ENCODE measurements at places on chromosomes 16 and 17. TPM values are rescaled to one million over a fixed set of nuclear protein-coding genes. Genes with fewer than 3 reads are reported as not detected.

GRCh38 chr17:28612936-28613872 is 781 bp downstream of the RSKR start:
- peak; percentile 36 for DNase-seq

Gene KRT9
- total RNA-seq: not detected

Gene PRSS36
- total RNA-seq: not detected

Gene SLC38A8
- total RNA-seq: not detected

DNA sequence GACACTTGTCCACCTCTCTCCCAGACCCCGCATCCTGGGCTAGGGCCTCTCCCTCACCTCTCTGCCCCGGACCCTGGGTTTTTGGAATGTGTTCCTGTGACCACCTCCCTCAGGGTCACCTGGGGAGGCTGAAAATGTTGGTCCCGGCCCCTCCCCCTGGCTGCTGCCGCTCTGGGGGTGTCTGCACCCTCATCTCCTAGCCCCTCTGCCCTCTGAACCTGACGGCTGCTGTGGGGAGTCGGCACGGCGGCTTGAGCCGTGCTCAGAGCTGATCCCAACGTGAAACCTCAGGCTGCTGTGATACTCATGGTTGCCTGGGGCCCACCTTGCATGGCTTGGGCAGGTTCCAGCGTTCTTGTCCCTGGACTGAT is 42.8 kb downstream of the ADCY7 start:
- no peak for DNase-seq

DNA sequence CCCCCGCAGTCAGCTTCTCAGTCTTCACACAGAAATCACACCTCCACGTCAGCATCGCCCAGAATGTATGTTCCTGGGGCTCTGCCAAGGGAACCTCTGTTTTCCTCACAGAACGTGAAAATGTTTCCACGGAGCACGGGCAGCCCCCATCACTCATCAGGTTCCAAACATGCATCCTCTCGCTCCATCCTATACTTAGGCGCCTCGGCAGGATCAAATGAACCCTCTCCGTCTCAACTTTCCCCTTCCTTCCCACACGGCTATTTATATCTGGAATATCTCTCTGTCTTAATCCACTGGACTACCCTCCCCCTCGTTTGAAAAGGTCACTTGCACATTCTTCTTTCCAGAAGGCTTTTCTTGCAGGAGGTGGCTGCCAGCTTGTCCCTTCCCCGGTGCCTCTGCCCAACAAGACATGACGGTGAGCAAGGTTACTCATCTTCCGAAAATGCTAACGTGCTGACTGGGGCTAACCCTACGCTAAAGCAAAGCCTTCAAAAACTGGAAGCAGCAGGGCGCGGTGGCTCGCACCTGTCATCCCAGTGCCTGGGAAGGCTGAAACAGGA is 21.6 kb downstream of the NXN start:
- DNase-seq: no peak

Gene SLC52A1
- 0.12 TPM for total RNA-seq

Gene C16orf92
- total RNA-seq: not detected

- no peak for DNase-seq
Observed at GRCh38 chr16:73163238-73163815, 115.4 kb upstream of the ZFHX3 start.

DNA sequence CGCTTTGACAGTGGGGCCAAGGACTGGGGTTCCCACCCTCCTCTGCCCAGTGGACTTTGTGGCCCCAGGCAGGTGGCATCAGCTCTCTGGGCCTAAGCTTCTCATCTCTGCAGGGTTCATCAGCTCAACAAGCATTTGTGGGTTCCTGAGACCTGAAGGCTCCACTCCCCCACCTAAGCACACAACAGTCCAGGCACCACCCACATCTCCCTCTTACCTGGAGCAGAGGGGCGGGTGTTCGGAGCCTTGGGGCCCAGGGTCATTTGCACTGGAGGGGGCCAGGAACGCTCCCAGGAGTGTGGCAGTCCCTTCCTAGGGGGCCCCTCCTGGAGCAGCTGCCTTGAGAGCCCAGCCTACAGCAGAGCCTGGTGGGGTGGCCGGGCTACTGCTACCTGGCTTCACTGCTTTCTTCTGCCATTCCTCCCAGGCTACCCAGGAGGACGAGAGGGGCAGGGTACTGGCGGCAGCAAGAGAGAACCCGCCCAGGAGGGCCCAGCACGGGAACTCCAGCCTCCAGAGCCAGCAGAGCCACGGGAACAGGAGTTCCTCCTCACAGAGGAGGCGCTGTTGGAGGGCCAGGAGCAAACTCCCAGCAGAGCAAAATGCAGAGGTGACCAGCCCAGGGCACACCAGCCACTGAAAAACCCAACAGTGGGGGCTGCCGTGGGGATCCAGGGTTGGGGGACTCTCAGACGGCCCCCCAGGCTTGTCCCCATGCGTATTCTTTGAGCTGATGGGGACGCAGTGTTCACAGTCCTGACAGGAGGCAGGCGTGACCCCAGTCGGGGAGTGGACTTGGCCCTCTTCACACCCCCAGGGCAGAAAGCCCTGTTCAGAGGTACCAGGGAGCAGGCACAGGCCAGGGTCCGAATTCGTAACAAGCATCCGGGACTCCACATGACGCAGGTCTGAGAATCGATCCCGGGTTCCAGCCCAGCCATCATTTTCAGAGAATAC is 35.1 kb upstream of the SLC38A10 start:
- no peak for DNase-seq

GRCh38 chr16:87951552-87952538 is 611 bp downstream of the BANP start:
- no peak for DNase-seq

Gene ZNF232
- total RNA-seq: 15.5 TPM

Gene MRPL10
- 72.8 TPM for total RNA-seq

GRCh38 chr16:85543536-85543935 is 69.6 kb upstream of the GSE1 start:
- DNase-seq: no peak

GRCh38 chr16:52557236-52557635 is 10.3 kb upstream of the TOX3 start:
- no peak for DNase-seq

Gene MTSS2
- 9.2 TPM for total RNA-seq

GRCh38 chr17:12618557-12618956 is 47.1 kb upstream of the MYOCD start:
- DNase-seq: no peak

- no peak for DNase-seq
Observed at GRCh38 chr17:337453-337852, 15.2 kb downstream of the RPH3AL start.

- no peak for DNase-seq
Observed at GRCh38 chr16:67543582-67543981, 15.0 kb downstream of the RIPOR1 start.

Gene TNS4
- 0.32 TPM for total RNA-seq

- no peak for DNase-seq
Observed at GRCh38 chr17:58320163-58320558, 8.4 kb downstream of the TSPOAP1 start.

Gene C17orf67
- 0.50 TPM for total RNA-seq

- peak; percentile 34 for DNase-seq
Observed at GRCh38 chr17:76384987-76385891, 830 bp downstream of the SPHK1 start.

DNA sequence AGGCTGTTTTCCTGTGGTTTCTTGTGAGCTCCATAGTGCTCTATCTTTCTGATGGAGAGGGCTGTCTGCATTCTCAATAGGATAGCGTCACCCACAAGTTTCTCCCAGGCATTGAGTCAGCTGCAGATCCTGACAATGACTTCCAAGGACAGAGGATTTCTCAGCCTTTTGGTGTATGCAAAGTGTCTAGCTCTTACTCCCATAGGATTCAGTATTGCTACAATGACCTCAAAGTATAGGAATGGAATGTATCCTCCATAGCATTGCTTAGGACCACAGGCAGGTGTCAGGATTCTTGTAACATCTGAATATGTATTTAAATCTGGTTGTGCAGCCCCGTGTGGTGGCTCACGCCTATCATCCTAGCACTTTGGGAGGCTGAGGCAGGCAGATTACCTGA is 32.3 kb downstream of the SMIM36 start:
- no peak for DNase-seq

GRCh38 chr16:81832801-81833547 is 53.9 kb downstream of the PLCG2 start:
- DNase-seq: no peak

DNA sequence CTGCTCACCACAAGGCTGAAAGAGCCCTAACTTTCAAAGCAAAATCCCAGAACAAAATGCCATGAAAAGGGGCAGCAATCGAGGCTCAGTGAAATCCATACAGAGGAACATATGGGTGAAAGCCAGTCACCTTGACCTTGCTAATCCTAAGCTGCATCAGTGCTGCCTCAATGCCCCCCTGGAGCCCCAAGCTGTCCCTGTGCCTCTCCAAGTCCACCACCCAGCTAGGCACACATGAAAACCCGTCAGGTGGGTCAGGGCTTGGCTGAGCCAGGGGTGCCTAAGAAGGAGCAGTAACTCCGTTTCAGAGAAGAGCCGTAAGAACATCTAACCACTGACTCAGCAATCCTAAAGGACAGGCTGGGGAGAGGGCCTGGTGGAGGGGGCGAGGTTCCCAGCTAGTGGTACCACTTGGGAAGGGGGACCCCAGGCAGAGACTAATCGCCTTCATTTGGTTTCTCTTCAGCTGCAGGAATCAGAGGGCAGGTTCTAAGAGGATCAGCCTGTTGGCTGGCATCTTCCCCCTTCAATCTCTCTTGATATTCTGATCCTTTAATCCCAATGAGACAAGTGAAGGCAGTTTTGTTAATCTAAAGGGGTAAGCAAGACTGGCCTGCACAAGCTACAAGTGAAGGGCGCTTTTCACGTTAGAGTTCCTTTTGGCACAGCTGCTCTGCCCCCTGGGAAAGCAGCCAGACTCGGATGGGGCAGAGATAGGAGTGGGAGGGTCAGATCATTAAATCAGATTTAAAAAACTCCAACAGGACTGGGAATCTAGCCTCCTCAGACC is 7.6 kb downstream of the PITPNA start:
- DNase-seq: no peak

DNA sequence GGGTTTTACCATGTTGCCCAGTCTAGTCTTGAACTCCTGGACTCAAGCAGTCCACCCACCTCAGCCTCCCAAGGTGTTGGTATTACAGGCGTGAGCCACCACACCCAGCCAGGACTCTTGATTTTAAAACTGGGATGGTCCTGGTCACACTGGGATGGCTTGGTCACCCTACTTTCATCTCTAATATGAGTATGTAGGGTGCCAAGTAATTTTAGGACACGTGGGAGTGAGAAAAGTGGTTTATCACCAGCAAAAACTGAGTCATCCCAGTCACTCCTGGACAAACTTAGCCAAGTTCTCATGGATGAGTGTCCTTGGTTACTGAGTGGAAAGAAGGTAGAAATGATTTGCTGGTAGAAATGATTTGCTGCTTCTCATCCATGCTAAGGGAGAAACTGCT is 9.9 kb downstream of the CLEC19A start:
- DNase-seq: no peak

GRCh38 chr17:66855204-66855603 is 20.3 kb downstream of the CACNG5 start:
- DNase-seq: no peak

Gene DNASE1L2
- total RNA-seq: 1.6 TPM

DNA sequence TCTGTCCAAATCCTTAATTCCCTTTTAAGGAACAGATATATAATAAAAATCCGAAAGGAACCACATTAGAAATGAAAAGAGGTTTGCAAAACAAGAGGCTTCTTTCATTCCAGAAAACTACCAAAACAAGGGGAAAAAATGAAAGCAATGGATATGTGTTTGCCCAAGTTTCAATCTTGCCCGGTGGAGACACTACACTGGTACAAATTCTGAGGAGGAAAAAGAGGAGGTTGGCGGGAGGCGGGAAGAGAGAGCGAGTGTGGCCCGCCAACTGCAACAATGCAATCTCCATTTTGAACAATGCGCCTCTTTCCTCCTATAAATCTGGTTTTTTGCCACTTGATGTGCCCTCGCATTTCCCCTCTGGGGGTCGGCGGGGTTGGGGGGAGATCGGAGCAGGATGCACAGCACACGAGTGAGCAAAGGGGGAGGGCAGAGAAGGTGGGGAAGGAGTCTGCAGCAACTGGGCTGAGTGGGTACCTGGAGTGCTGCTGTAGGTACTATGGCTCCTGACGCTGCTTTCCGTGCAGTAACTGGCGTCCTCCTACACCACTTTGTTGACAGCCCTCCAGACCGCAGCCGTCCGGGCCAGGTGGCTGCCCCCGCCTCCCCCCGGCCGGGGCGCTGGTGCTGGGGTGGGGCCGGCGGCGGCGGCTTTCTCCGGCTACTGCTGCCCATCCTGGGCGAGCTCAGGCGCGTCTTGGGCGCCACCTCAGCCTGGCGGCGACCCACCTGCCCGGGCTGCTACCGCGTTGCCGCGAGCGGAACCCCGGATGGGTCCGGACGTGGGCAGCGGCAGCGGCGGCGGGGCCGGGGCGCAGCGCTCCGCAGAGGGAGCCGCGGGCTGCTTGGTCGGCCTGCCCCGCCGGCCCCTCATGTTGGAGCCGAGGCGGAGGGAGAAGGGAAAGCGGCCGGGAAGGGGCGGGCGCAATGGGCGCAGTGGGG is 93.8 kb upstream of the PLEKHM1 start:
- no peak for DNase-seq

Gene STXBP4
- 17.5 TPM for total RNA-seq

DNA sequence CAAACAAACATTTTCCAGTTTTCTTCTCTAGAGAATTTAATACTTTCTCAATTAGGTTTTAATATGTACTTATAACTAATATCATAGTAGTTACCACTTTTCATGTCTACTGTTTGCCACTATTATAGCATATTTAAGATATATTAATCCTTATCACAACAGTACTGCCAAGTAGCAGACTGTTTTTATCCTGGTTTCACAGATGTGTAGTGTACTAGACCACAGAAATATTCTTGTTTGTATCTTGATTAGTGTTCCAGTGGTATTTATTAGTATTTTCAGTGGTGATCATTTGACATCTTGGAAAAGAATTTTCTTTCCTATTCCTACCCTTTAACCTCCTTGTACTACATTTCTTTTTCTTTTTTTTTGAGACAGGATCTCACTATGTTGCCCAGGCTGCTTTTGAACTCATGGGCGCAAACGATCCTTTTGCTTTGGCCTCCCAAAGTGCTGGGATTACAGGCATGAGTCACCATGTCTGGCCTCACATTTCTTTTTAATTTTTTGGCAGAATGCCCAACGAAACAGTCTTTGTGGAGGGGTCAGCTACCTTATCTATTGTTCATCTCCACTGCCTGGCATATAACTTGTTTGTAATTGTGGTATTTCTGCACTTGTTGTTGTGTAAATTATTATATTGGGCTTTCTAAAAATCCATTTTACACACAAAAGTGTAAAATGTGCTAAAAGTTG is 27.2 kb downstream of the MAP2K4 start:
- DNase-seq: no peak

- DNase-seq: no peak
Observed at GRCh38 chr17:2656283-2656682, 55.3 kb downstream of the CLUH start.

Gene HEATR9
- total RNA-seq: not detected

GRCh38 chr17:32935726-32936125 is 7.8 kb downstream of the TMEM98 start:
- DNase-seq: no peak

- DNase-seq: no peak
Observed at GRCh38 chr17:36935671-36936454, 1.4 kb upstream of the LHX1 start.
